CD4-positive, alpha-beta T cell (primary cell): ENCODE measurements at places on chromosomes 6 and 20. TPM values are rescaled to one million over a fixed set of nuclear protein-coding genes. Genes with fewer than 3 reads are reported as not detected.

Gene MMS22L
- total RNA-seq, result 5.8 TPM

Gene RIPPLY2
- total RNA-seq, result not detected

Gene RSPO3
- not detected for total RNA-seq

Gene LY6G6F
- total RNA-seq, result not detected

Gene ARMC12
- 1.9 TPM for total RNA-seq

Gene TNNC2
- total RNA-seq, result 1.5 TPM

Gene UBD
- not detected for total RNA-seq

Gene MEI4
- total RNA-seq, result not detected

Gene CEBPB
- 40.7 TPM for total RNA-seq

Gene PRPF6
- total RNA-seq, result 51.3 TPM

Gene ZC2HC1B
- total RNA-seq, result not detected

Gene MUC22
- not detected for total RNA-seq
